Smooth muscle cell of the pulmonary artery (primary cell): ENCODE measurements at places on chromosomes 7 and 10. TPM values are rescaled to one million over a fixed set of nuclear protein-coding genes. Genes with fewer than 3 reads are reported as not detected.

SGMS1 gene
- 36.4 and 47.2 TPM in 2 replicates for total RNA-seq

SSC4D gene
- total RNA-seq = 0.40 and 0.65 TPM in 2 replicates

PRF1 gene
- total RNA-seq = not detected in 2 replicates

ETV1 gene
- 22.8 and 33.4 TPM in 2 replicates for total RNA-seq

ANKRD30A gene
- not detected in 2 replicates for total RNA-seq

CLCN1 gene
- 0.07 TPM in 1 of 2 replicates, not detected in the other for total RNA-seq

RAB19 gene
- not detected in 2 replicates for total RNA-seq

PIK3CG gene
- total RNA-seq = 0.03 and 0.07 TPM in 2 replicates

C7orf33 gene
- not detected in 2 replicates for total RNA-seq

PTN gene
- 9.0 and 13.2 TPM in 2 replicates for total RNA-seq

AKR1C3 gene
- 42.8 and 74.1 TPM in 2 replicates for total RNA-seq

CPVL gene
- 0.20 TPM in 1 of 2 replicates, not detected in the other for total RNA-seq

WDR86 gene
- total RNA-seq = 0.26 TPM in 2 replicates

ATOH7 gene
- total RNA-seq = 0.07 TPM in 1 of 2 replicates, not detected in the other
